ENCODE measurements at places on chromosomes 12 and 14. TPM values are rescaled to one million over a fixed set of nuclear protein-coding genes. Genes with fewer than 3 reads are reported as not detected.
A peak's percentile ranks its signal among the peaks of the same experiment; 100 is the strongest.

GRCh38 chr12:111056618-111057521 lies 136.5 kb upstream of the MYL2 start:
- peaks cover 28% of the 10 kb centered on the region for H3K4me1 ChIP-seq
- no peak for DNase-seq
- no peaks in the 10 kb centered on the region for H3K36me3 ChIP-seq
- peaks cover 5% of the 10 kb centered on the region for H3K27me3 ChIP-seq
- H3K4me3 ChIP-seq: no peak overlapping the region
- H3K27ac ChIP-seq: no peak overlapping the region

The MYH7 gene
- total RNA-seq: 0.14 TPM

GRCh38 chr12:124917135-124917840 lies 2.8 kb upstream of the UBC start:
- H3K4me3 ChIP-seq: peak overlapping the region; percentile 87
- H3K36me3 ChIP-seq: peaks cover 23% of the 10 kb centered on the region
- peaks cover 18% of the 10 kb centered on the region for H3K27me3 ChIP-seq
- H3K4me1 ChIP-seq: peaks cover 61% of the 10 kb centered on the region
- DNase-seq: peak; percentile 92
- peak overlapping the region; percentile 99 for H3K27ac ChIP-seq

The WSCD2 gene
- 72.9 TPM for total RNA-seq

The CKB gene
- total RNA-seq: 323 TPM

DNA sequence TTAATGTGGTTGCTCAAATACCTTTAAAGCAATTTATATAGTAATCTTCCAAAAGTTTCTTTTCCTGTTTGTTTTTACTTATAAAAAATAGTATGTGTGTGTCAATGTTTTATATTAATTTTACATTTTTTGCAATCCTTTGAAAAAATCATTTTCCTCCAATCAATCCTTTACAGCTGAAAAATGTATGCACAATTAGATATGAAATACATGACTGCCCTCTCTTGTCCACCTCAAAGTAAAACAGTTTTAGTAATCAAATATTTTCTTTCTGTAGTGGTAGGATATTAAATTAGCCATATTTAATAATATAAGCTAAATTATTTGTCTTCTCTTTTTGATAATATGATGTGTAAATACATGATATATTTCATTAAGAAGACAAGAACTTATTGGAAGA lies 269.9 kb downstream of the ADAMTS20 start:
- H3K27me3 ChIP-seq: no peaks in the 10 kb centered on the region
- H3K36me3 ChIP-seq: peaks cover 3% of the 10 kb centered on the region
- H3K27ac ChIP-seq: no peak overlapping the region
- no peak overlapping the region for H3K4me3 ChIP-seq

- H3K36me3 ChIP-seq: no peaks in the 10 kb centered on the region
- H3K27me3 ChIP-seq: no peaks in the 10 kb centered on the region
- no peak for DNase-seq
- H3K27ac ChIP-seq: peak overlapping the region; percentile 36
Observed at GRCh38 chr12:110252716-110253115, 28.3 kb upstream of the ATP2A2 start.

- no peaks in the 10 kb centered on the region for H3K27me3 ChIP-seq
- H3K36me3 ChIP-seq: peaks cover 44% of the 10 kb centered on the region
- no peak overlapping the region for H3K4me3 ChIP-seq
- peaks cover 4% of the 10 kb centered on the region for H3K4me1 ChIP-seq
- no peak for DNase-seq
- peak overlapping the region; percentile 93 for H3K27ac ChIP-seq
Observed at GRCh38 chr14:102028733-102029132, 58.1 kb downstream of the HSP90AA1 start.

DNA sequence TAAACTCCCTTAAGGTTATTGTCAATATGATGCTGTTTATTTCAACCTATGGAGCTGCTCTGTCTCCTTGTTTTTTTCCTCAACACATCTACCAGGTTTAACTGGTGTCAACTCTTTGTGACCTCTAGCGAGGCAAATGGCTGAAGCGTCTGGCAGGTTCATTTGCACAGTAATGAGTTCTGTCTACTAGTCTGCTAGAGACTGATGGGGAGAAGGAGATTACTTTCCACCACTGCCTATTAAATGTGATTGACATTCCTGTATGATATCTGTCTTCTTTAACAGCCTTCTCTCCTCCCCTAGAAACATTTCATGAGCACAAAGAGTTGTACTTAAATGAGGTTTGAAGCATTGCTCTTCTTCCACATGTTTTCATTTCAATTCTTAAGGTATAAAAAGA lies 253.7 kb downstream of the SLC6A15 start:
- DNase-seq: no peak
- H3K36me3 ChIP-seq: no peaks in the 10 kb centered on the region
- peak overlapping the region; percentile 19 for H3K27ac ChIP-seq

DNA sequence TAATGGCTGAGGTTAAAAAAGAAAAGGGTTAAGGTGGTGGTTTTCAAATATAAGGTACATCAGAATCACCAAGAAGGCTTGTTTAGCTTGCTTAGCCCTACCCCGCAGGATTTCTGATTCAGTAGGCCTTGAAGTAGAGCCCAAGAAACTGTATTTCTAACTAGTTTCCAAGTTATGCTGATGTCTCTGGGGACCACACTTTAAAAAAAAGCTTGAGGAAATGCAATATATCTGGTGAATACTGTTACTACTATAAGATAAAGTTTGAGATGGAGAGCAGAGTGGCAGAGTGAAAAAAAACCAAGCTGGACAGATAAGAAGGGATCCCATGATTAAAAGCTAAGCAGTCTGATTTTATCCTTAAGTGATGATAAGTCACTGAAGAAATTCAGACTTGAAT lies 18.3 kb upstream of the GXYLT1 start:
- DNase-seq: no peak
- peaks cover 13% of the 10 kb centered on the region for H3K36me3 ChIP-seq
- no peaks in the 10 kb centered on the region for H3K27me3 ChIP-seq

The PTMS gene
- 395 TPM for total RNA-seq

The MFAP5 gene
- total RNA-seq: 1.4 TPM

GRCh38 chr12:49962861-49963765 lies 1.4 kb downstream of the AQP5 start:
- no peak for DNase-seq
- no peak overlapping the region for H3K27ac ChIP-seq
- H3K27me3 ChIP-seq: peaks cover 73% of the 10 kb centered on the region

GRCh38 chr14:70188322-70188658 lies 461 bp downstream of the SLC8A3 start:
- no peak overlapping the region for H3K27ac ChIP-seq
- H3K27me3 ChIP-seq: peaks cover 65% of the 10 kb centered on the region
- DNase-seq: no peak
- peaks cover 28% of the 10 kb centered on the region for H3K4me1 ChIP-seq

- H3K27ac ChIP-seq: no peak overlapping the region
- peaks cover 10% of the 10 kb centered on the region for H3K4me1 ChIP-seq
- H3K4me3 ChIP-seq: no peak overlapping the region
- H3K27me3 ChIP-seq: peaks cover 75% of the 10 kb centered on the region
Observed at GRCh38 chr12:48993787-48994186, 5.4 kb downstream of the DDN start.

DNA sequence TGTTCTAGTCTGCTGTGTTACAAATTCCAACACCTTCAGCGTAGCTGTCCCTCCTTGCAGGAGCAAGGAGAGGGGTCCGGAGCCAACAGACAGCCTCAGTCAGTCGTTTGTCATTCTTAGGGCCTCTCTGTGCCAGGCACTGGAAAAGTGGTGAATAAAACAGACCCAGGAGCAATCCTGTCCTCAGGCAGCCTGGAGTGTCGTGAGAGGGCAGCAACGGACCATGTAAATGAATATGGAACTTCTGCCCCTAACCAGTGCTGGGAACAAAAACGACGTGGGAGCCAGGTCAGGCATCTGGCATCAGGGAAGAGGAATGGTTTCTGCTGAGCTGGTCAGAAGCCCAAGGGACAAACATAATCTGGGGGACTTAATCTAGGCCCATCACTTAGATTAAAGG lies 64.8 kb upstream of the PSMC1 start:
- H3K36me3 ChIP-seq: no peaks in the 10 kb centered on the region
- no peak overlapping the region for H3K27ac ChIP-seq
- H3K27me3 ChIP-seq: peaks cover 24% of the 10 kb centered on the region
- H3K4me3 ChIP-seq: no peak overlapping the region
- no peak for DNase-seq
- no peaks in the 10 kb centered on the region for H3K4me1 ChIP-seq

Measured in type B pancreatic cell (in vitro differentiated cells).